ENCODE measurements at places on chromosomes 7 and 10. TPM values are rescaled to one million over a fixed set of nuclear protein-coding genes. Genes with fewer than 3 reads are reported as not detected.

Gene COL28A1
- 0.29 TPM for total RNA-seq

DNA sequence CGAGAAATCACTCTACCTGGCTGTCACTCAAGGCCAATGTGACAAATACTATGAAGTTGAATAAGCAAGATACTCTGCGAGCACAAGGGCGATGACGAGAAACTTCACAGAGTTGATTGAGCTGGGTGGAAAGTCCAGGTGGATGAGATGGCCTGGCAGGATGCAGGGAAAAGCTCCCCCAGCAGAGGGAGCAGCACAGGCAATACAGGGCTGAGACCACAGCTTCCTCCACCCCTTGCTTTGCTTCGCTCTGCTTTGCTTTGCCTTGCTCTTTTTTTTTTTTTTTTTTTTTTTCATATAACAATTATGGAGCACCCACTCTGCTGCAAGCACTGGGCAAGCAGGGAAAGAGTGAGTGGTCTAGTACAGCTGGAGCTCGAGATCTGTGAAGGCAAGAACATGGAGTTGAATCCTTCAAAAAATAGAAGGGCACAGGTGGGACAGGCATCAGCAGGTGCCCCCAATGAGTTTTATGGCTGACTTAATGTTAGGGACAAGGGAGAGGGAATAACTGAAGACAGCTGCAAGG, 88.3 kb downstream of the CABCOCO1 start:
- peaks cover 31% of the 10 kb centered on the region for H3K4me1 ChIP-seq

DNA sequence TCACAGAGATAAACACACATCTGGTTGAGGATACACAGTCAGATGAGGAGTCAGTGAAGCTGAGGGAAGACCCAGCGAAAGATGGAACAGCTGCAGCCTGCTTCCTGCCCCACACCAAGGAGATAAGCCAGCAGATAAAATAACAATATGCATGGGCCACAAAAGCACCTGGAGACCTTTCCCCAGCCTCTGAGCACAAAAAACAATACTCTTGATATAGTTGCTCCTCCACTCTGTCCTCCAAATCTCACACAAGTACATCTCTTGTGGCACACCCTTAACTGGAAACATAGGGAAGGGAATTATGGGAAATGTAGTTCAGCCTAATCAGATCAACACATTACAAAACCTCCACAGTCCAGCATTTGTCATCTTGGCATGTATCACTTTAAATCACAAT, 9.7 kb upstream of the FHIP2A start:
- H3K4me1 ChIP-seq = peaks cover 4% of the 10 kb centered on the region
- no peak overlapping the region for H3K4me3 ChIP-seq
- no peaks in the 10 kb centered on the region for H3K36me3 ChIP-seq

DNA sequence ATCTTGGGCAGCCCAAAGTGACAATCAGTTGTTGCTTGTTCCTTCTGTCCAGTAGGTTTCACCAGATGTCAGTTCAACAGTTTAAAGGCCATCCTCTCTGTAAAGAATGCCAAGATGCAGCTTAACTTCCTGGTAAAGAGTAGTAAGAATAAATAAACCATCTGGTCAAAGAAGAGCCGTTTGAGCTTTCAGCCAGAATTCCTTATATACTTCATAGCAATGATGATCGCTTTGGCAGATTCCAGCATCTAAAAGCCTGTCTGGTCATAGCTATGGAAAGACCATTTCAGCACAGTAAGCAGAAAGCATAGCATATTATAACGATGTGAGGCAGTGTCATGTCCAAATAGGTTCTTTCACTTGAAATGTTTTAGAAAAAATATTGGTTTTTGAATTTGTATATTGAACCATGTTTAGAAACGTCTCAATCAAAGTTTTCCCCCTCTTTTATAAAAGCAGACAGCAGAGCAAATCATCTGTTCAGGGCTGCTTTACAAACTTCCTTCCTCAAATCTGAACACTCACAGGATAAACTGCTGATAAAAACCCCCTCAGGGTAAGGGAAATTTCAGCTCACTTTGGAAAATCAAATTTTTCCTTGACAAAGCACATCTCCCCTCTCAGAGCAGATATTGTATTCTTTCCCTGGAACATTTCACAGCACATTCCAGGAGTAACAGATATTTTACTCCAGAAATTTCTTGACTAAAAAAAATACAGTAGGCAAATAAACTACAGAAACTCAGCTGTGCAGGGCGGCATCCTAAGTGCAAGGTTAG, 184.1 kb downstream of the NOC3L start:
- H3K4me3 ChIP-seq = no peak overlapping the region
- no peak for DNase-seq
- no peaks in the 10 kb centered on the region for H3K27me3 ChIP-seq
- peaks cover 25% of the 10 kb centered on the region for H3K4me1 ChIP-seq

DNA sequence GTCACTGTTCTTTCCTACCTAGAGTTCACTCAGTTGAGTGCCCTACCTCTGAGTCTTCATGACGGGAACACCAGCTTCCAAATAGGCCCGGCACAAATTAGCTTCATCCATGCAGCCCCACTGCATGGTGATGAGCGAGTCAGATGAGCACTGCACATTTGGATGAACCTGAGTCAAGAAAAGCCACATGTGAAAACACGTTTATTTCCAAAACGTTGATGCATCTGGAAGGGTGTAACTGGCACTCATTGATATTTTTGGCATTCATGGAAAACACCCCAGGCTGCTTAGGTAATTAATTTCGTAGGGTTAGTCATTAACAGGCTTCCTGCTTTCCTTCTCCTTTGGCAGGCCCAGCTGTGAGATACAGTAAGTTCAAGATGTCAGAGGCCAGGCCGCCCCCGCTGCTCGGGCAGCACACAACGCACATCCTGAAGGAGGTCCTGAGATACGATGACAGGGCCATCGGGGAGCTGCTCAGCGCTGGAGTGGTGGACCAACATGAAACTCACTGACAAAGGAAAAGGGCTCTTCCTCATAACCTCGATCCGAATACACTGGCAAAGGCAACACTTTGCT, 725.2 kb downstream of the SUGCT start:
- no peaks in the 10 kb centered on the region for H3K36me3 ChIP-seq
- no peak overlapping the region for H3K4me3 ChIP-seq
- H3K27ac ChIP-seq = no peak overlapping the region
- DNase-seq = peak; percentile 52
- H3K27me3 ChIP-seq = no peaks in the 10 kb centered on the region

Gene AUTS2
- 1.8 TPM for total RNA-seq

GRCh38 chr7:76155938-76156337, 45.8 kb upstream of the SRRM3 start:
- H3K27me3 ChIP-seq = no peaks in the 10 kb centered on the region
- DNase-seq = peak; percentile 85
- H3K4me1 ChIP-seq = peaks cover 10% of the 10 kb centered on the region
- H3K36me3 ChIP-seq = no peaks in the 10 kb centered on the region
- no peak overlapping the region for H3K27ac ChIP-seq
- no peak overlapping the region for H3K4me3 ChIP-seq

- no peaks in the 10 kb centered on the region for H3K36me3 ChIP-seq
- no peaks in the 10 kb centered on the region for H3K27me3 ChIP-seq
- H3K27ac ChIP-seq = no peak overlapping the region
- H3K4me3 ChIP-seq = no peak overlapping the region
Measured at GRCh38 chr7:68684996-68685395, 913.3 kb upstream of the AUTS2 start.

Gene GPR85
- total RNA-seq = 0.61 TPM

DNA sequence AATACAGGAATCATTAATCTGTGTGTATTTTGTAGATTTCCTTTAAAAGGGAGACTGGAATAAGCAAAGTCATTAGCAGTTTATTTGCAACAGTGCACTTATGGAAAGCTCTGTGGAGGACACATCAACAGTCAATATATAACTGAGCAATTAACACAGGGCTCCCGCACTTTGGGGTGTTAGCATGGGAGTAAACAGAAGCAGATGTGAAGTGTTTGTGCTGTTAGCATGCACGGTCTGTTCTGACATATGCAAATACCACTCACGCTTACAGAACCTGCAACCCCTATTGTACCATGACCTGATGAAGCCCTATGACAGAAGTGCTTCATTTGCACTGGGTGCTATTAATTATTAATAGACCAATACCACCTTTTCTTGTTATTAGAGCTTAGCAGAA, 118.9 kb downstream of the PPP1R3A start:
- H3K4me3 ChIP-seq = no peak overlapping the region
- no peak overlapping the region for H3K27ac ChIP-seq

Gene RBM48
- total RNA-seq = 10.4 TPM

- H3K36me3 ChIP-seq = peaks cover 47% of the 10 kb centered on the region
- DNase-seq = no peak
- no peaks in the 10 kb centered on the region for H3K4me1 ChIP-seq
- H3K27ac ChIP-seq = no peak overlapping the region
Measured at GRCh38 chr7:42939457-42940240, 7.5 kb downstream of the MRPL32 start.

- H3K4me3 ChIP-seq = no peak overlapping the region
- peaks cover 30% of the 10 kb centered on the region for H3K36me3 ChIP-seq
- no peak for DNase-seq
- no peak overlapping the region for H3K27ac ChIP-seq
Measured at GRCh38 chr10:21751341-21752310, 217.6 kb downstream of the MLLT10 start.

DNA sequence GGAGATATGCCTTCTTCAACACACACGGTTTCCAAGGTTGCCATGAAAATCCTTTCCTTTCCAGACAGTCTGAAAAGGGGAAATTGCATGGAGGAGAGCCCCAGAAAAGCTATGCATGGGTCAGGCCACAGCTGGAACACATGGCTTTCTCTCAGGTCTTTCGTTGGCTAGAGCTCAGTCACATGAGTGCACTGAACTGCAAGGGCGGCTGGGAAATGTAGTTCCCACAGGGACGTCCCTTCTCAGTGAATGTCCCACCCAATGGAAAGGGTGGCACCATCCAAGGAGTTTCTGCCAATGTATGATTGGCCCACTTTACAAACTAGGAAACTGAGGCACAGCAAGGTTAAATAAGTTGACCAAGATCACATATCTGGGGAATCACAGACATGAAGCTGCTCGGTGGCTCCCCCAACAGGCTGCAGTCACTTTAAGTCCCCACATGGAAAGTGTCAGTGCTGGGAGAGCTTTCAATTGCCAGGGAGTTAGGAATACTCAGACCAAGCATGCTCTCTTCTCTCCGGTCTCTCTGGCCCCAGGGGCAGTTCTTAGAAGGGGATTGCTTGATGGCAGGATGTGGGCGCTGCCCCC, 571.3 kb downstream of the GLRX3 start:
- H3K36me3 ChIP-seq = peaks cover 5% of the 10 kb centered on the region
- peaks cover 30% of the 10 kb centered on the region for H3K27me3 ChIP-seq
- no peak overlapping the region for H3K4me3 ChIP-seq
- H3K27ac ChIP-seq = no peak overlapping the region
- DNase-seq = no peak
- H3K4me1 ChIP-seq = no peaks in the 10 kb centered on the region

GRCh38 chr7:97024209-97025129, at the start of gene DLX5:
DLX5 (minus strand) TSS chr7:97024831; CDS start chr7:97024623, 208 bp downstream.
- H3K27me3 ChIP-seq = peaks cover 63% of the 10 kb centered on the region
- peaks cover 8% of the 10 kb centered on the region for H3K4me1 ChIP-seq
- no peaks in the 10 kb centered on the region for H3K36me3 ChIP-seq
- DNase-seq = no peak
- H3K4me3 ChIP-seq = peak within 1 kb of the TSS; percentile 62

GRCh38 chr7:435630-436366, 83.8 kb downstream of the PDGFA start:
- H3K4me3 ChIP-seq = no peak overlapping the region
- peaks cover 10% of the 10 kb centered on the region for H3K4me1 ChIP-seq
- H3K27ac ChIP-seq = no peak overlapping the region
- H3K27me3 ChIP-seq = no peaks in the 10 kb centered on the region
- no peaks in the 10 kb centered on the region for H3K36me3 ChIP-seq
- DNase-seq = peak; percentile 49

- H3K27ac ChIP-seq = no peak overlapping the region
- H3K36me3 ChIP-seq = no peaks in the 10 kb centered on the region
- H3K4me1 ChIP-seq = no peaks in the 10 kb centered on the region
- peak; percentile 59 for DNase-seq
- H3K4me3 ChIP-seq = no peak overlapping the region
Measured at GRCh38 chr7:27462575-27463270, 200.0 kb downstream of the HIBADH start.
